Activated naive CD8-positive, alpha-beta T cell treated with anti-CD3 and anti-CD28 coated beads for 36 hours (primary cell): ENCODE measurements at places on chromosomes 11 and 22. TPM values are rescaled to one million over a fixed set of nuclear protein-coding genes. Genes with fewer than 3 reads are reported as not detected.

- no peak for DNase-seq
Observed at GRCh38 chr22:39408173-39408572, 8.6 kb downstream of the TAB1 start.

DNA sequence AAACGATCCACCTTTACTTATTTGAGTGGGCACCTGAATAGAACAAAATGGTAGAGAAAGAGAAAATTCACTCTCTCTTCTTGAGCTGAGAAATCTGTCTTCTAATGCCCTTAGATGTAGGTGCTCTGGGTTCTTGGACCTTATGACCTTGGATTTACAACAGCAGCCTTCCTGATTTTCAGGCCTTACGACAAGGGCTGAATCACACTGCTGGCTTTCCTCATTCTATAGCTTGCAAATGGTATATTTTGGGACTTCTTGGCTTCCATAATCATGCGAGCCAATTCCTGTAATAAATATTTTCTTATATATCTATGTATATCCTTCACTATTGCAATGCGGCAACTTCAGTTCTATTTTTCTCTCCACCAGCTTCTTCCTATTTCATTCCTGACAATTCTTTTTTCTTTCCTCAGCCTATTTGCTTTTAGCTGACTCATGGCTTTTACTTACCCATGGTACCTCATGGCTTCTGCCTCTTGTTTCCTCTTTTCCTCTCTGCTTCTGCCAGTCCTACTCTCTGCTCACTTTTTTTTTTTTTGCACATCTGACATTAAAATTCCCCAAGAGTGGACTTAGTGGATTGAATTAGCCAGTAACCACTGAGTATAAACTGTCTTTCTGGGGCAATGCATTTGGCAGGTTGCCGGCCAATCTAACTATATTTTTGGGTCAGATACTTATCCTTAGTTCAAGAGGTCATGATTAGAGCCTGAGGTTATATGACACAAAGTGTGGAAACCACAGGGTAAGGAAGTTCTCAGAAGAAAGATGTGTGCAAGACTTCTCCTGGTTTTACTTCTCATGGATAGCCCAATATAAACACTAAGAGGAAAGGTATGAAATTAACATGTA is 359.5 kb downstream of the TMEM135 start:
- no peak for DNase-seq

DNA sequence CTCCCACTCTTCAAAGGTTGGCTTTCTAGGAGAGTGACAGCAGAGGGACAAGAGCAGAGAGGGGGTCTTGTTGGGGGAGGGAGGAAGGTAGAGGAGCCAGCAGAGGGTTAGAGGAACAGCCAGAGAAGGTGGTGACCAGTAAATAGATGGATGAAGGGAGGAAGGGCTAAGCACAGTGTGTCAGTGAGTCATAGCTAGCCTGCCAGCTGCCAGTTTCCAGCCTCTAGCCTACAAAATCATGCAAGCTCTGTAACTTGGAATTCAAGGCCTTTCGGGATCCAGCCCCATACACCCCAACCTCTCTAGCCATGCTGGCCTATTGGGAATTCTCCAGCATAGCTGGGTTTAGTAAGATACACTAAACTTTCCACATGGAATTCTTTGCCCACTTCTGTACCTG is 147.4 kb upstream of the TEAD1 start:
- no peak for DNase-seq

- DNase-seq = no peak
Observed at GRCh38 chr11:9765320-9766101, 101.6 kb downstream of the SWAP70 start.

GRCh38 chr11:79663017-79663416 is 222.2 kb upstream of the TENM4 start:
- DNase-seq = no peak

- no peak for DNase-seq
Observed at GRCh38 chr11:93746101-93746500, 4.6 kb downstream of the C11orf54 start.

DNA sequence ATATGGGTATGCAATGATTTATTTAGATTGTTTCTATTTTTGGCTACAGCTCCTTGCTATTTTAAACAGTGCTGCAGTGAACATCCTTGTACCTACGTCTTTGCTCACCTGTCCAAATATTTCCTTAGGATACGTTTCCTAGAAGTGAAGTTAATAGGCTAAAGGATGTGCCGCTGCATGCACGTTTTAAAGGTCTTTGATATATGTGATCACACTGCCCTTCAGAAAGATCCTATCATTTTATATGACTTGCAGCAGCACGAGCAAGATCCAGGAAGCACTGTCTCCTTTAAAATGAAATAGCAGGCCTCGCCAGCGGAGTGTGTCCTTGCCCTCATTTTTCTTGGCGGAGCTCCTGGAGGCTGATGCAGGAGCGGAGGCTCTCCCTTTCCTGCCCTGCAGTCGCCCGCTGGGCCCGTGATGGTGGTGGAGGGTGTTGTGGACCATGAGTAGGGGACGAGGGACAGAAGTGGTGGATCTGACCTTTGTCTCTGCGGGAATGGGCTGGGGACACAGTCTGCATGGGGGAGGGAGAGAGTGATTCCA is 19.4 kb downstream of the RPS6KA4 start:
- no peak for DNase-seq

- DNase-seq = no peak
Observed at GRCh38 chr11:725624-726202, 19.7 kb downstream of the EPS8L2 start.

DNA sequence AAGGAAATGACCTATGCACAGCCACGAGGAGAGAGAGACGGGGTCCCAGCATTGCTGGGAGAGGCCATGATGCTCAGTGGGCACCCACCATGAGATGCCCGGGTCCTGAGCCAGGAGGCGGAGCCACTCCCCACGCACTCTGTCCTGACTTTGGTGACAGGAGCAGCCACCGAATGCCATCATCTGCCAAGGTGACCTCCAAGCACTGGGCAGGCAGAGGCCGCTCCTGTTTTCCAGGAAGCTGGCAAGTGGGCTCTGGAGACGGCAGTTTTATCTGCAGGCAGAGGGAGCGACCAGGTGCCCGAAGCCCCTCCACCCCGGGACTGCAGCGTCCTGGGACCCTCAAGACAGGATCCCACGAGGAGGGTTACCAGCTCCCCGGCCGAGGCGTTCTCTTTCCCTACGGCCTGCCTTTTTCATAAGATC is 453.9 kb downstream of the BRD1 start:
- no peak for DNase-seq

- no peak for DNase-seq
Observed at GRCh38 chr11:92810423-92811064, 158.9 kb upstream of the MTNR1B start.

GRCh38 chr22:31958625-31959239 is 14.4 kb downstream of the YWHAH start:
- DNase-seq = no peak

DNA sequence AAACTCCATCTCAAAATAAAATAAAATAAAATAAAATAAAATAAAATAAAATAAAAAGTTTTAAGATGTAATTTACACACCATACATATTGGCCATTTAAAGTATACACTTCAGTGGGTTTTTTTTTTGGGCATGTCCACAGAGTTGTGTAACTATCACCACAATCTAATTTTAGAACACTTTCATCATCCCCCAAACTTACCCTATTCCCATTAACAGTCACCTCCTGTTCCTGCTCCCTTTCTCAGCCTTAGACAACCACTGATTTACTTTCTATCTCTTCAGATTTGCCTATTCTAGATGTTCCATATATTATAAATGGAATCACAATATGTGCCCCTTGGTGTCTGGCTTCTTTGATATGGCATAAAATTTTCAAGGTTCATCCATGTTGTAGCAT is 4.6 kb upstream of the ACER3 start:
- DNase-seq = no peak

- no peak for DNase-seq
Observed at GRCh38 chr22:19238900-19239299, 52.6 kb downstream of the CLTCL1 start.

DNA sequence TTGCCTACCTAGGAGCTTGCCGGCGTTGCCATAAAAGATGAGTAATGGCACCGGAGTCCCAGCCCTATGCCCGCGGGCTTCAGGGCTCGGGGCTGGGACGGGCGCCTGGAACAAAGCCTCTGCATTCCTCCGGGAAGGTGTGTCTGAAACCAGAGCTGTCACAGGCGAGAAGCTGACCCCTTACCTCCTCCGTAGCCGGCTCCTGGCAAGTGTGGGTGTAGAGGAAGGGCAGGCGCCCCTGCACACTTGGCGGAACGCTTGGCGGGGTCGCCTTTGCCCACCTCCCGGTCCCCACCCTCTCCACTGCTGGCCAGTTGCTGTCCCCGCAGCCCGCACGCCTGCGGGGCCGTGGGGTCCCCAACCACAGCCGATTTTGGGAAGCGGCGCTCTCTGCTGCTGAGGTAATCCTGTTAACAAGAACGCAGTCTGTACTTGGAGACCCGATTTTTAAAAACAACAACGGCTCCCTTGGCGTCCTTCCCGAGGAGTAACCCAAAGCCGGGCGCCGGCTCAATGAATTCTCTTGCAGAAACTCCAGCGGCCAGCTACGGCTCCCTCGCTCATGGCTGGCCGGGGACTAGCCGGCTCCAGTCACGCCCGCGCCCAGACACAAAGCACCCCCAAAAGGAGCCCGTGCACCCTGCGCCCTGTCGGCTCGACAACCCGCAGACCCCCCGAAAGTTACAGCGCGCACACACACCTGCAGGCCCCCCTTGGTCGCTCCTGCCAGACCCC is 89.2 kb downstream of the PLEKHA7 start:
- DNase-seq = no peak

DNA sequence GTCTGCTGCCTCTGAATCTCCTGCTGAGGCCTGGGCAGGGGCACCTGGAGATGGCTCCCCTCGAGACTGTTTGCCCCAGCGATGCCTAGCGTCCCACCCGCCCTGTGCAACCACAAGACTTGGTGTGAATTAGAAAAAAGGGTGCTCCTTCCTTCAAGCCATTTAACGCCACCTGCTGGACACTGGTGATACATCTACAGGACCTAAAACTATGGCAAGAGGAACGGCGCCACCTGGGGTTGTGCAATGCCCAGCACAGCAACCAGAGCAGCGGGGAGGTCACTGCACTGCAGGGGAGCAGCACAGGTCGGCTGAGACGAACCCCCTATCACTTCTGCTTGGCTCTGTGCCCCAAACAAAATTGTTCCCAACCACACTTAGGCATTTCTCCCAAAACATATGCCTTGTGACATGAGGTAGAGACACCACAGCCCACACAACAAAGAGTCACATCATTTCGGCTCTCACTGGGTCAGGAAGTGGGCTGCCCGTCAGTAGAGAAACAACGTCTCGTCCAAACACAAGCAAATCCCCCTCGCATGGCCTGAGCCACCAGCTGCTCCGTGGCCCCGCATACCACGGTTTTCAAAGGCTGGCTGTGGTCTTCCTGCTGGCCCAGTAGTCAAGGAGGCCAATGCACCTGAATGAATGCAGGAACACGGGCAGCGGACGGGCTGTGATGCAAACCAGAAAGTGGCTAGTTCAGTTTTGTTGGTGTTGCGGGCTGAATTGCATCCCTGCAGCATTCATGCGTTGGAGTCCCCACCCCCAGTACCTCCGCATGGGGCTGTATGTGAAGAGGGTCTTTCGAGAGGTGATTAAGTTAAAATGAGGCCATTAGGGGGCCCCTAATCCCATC is 171.9 kb downstream of the SHANK2 start:
- DNase-seq = peak; percentile 52

GRCh38 chr11:69450064-69450856 is 31.2 kb upstream of the LINC01488 start:
- no peak for DNase-seq

DNA sequence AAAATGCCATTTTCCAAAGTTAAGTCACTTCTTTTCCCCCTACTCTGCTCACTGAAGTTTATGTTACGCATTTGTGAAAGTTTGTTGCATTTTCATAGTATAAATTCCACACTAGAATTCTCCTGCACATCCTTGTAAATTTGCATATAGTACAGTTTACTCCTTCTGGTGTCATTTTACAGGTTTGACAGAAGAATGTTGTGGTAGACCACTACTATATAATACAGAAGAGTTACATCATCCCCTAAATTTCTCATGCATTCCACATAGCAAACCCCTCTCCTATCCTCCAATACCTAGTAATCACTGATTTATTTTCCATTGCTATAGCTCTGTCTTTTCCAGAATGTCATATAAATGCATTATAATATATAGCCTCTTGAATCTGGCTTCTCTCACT is 64.5 kb downstream of the CCDC73 start:
- no peak for DNase-seq

- DNase-seq = no peak
Observed at GRCh38 chr22:24108073-24108472, 73.2 kb upstream of the SUSD2 start.

DNA sequence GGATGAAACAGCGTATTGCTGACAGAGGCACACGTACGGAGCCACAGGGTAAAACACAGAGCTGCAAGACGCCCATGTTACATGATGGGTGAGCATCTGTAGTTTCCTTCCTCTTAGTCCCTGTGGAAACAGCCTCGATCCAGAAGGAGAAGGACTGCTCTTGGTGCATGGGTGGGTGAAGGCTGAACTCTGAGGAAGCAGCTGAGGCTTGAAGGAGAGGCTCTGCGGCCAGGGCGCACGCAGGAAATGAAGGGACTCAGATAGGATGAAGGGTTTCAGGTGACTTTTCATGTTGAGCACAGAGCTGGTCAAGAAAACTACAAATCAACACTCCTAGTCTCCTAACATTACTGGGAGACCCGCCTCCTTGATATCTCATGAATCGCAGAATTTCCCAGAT is 65.7 kb upstream of the ADA2 start:
- DNase-seq = no peak

DNA sequence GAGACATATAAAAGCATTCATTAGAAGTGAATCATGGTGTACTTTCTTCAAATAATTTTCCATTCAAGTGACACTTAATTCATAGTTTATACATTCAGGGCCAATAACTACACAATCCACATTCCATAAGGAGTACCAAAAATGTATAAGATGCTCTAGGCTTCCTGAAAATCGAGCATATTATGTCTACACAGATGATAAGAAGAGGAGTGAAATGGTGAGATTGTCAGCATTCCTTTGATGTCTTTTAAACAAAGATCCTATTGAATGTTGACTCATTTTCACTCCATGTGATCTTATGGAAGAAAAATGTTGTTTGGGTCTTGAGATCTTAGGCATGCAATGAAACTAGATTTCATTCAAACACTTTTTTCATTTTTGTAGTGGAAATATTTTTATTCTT is 843.2 kb downstream of the KCNA4 start:
- no peak for DNase-seq

- no peak for DNase-seq
Observed at GRCh38 chr11:63667995-63668795, 3.0 kb downstream of the ATL3 start.

FLRT1 gene
- not detected for total RNA-seq

LGALS12 gene
- total RNA-seq = not detected

RBMXL2 gene
- total RNA-seq = not detected

HARBI1 gene
- total RNA-seq = 4.5 TPM

TRPM5 gene
- total RNA-seq = not detected

PTPRCAP gene
- 117 TPM for total RNA-seq

SCN2B gene
- total RNA-seq = not detected

GRAMD1B gene
- total RNA-seq = 20.3 TPM

C11orf42 gene
- not detected for total RNA-seq

HTR3B gene
- total RNA-seq = not detected
